ENCODE measurements at places on chromosomes 7 and 10.

- DNase-seq, result no peak
Measured at GRCh38 chr10:117462816-117463544, 79.6 kb upstream of the EMX2 start.

- no peak for DNase-seq
Measured at GRCh38 chr10:15280462-15280861, 90.6 kb downstream of the FAM171A1 start.

- DNase-seq, result peak; percentile 5
Measured at GRCh38 chr7:81533426-81533825, 236.4 kb downstream of the HGF start.

GRCh38 chr7:143043391-143043790 lies 8.8 kb upstream of the OR6V1 start:
- DNase-seq, result no peak

DNA sequence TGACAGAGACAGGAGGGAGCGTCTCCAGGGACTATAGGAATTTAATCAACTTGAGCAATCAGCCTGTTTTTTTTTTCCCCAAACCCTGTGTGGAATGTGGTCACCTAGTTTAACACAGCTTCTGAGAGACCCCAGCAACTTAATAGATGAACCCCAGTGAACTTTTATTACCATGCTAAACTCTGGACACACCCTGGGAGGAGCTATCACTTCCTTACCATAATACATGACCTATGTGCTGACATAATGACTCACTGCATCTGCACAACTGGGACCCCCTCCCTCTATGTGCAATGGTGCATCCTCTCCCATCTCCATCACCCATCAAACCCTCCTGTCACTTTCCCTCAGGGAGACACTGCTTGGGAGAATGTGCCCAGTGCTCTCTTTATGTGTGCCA lies 83.7 kb downstream of the EPC1 start:
- DNase-seq, result no peak
